ENCODE measurements at places on chromosomes 5 and 9.

- no peak for DNase-seq
Observed at GRCh38 chr5:165504674-165505073, 1999.3 kb downstream of the MAT2B start.

DNA sequence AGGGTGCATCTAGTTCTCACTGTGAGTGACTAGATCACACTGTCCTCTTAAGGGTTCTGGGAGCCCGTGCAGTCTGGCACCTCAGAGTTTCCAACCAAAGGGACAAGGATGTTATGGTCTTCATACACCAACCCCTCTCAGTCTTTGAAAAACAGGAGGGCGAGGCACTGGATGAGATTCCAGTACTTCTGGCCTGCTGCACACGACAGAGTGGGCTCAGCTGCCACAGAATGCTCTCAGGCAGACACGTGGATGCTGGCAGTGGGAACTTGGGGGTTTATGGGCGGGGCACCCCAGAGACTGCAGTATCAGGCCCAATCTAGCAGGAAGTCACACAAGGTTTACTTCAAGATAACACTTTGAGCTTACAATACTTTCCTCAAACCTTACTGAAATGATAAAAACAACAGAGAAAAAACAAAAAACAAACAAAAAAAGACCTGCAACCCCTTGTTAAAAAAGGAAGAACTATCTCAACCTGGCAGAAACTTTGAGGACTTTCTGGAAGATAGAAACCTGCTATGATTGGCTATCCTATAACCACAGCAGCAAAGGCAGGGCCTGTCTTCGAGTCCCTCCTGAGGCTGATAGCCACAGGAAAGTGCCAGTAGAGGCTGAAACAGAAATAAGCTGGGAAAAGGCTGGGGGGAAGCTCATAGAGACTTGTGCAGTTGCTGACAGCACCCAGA lies 28.3 kb upstream of the TGFBR1 start:
- DNase-seq = peak; percentile 26

- DNase-seq = no peak
Observed at GRCh38 chr5:128144491-128144890, 60.9 kb downstream of the SLC12A2 start.

DNA sequence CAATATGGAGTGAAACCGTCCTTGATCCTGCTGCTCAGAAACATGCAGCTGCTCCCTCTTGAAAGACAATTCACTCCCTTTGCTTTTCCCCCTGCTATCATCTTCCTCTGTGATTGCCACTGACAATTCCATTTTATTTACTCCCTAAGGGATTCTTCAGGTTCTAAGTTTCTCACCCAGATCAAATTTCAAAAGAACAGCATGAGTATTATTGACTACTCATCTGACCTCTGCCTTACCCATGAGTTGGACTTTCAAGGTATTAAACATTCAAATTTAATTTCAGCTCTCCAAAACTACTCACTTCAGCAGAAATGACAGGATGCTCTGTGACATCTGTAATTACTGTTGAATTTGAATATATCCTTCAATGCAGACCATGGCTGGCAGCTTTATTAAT lies 236.5 kb upstream of the HAPLN1 start:
- DNase-seq = no peak

GRCh38 chr9:134917431-134918373 lies at the start of gene FCN1:
Gene FCN1 (minus strand): TSS chr9:134917912. CDS start chr9:134917871, 41 bp downstream.
- no peak for DNase-seq

All from T-helper 9 cell (primary cell).